T-helper 1 cell (primary cell): ENCODE measurements at places on chromosomes 7 and 10.

GRCh38 chr7:55588976-55589604, 16.8 kb upstream of the VOPP1 start:
- no peak for DNase-seq

DNA sequence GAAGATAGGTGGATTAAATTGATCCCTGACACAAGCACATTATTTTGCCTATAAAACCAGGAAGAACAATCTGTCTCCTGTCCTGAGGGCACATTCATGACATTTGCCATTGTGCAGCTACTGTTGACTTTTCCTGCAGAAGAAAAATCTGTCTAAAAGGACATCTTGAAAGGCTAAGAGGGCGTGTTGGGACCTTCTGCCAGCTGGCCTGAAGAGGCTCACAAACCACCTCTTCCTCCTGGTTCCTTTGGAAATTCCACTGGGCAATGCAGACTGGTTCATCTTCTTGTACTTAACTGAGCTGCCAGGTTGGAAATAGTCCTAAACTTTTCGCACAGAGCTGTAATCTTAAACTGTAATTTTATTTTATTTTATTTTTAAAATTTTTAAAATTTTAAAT, 35.7 kb upstream of the PIP start:
- no peak for DNase-seq

- DNase-seq = no peak
Measured at GRCh38 chr7:10644849-10645248, 328.8 kb upstream of the PHF14 start.

- no peak for DNase-seq
Measured at GRCh38 chr10:96995851-96996250, 163.8 kb downstream of the LCOR start.

DNA sequence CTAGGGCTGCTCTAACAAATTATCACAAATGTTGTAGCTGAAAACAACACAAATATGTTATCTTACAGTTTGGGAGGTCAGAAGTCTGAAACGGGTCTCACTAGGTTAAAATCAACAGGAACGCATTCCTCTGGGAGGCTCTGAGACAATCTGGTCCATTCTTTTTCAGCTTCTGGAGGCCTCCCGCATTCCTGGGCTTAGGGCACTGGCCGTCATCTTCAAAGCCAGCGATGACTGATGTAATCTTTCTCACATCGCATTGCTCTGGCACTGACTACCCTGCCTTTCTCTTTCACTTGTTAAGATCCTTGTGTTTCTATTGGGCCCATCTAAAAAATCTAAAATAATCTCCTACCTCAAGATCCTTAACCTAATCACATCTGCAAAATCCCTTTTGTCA, 1071.5 kb upstream of the C7orf33 start:
- DNase-seq = no peak

DNA sequence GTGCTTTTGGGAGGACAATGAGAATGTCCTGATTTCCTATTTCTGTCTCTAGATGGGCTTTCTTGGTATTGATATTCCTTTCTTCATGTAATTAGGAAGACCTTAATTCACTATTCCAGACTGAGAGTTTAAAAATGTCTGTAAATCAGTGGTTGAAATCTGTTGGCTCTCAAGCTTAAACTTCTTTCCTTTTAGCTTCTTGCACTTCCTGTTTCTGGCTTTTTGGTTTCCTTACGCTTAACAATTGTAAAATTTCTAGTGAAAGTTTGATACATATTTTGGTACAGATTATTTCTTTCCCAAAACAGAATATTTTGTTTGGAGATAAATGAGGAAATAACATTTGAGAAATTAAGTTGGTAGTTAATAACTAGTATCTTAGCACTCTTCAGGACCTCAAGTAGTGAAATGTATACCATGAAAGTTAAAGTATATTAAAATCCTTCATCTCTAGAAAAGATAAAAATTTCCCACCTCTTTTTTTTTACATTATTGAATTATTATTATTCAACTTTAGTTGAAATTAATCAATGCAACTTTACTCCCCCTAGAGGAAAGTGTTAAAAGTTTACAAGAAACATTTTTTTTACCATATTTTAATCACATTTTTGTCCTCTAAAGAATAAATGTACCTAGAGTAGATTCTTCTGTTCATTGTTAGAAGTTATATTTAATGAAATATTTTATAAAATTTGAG, 137.2 kb downstream of the PHTF2 start:
- no peak for DNase-seq

GRCh38 chr7:7210475-7211237, 28.3 kb downstream of the C1GALT1 start:
- DNase-seq = no peak

DNA sequence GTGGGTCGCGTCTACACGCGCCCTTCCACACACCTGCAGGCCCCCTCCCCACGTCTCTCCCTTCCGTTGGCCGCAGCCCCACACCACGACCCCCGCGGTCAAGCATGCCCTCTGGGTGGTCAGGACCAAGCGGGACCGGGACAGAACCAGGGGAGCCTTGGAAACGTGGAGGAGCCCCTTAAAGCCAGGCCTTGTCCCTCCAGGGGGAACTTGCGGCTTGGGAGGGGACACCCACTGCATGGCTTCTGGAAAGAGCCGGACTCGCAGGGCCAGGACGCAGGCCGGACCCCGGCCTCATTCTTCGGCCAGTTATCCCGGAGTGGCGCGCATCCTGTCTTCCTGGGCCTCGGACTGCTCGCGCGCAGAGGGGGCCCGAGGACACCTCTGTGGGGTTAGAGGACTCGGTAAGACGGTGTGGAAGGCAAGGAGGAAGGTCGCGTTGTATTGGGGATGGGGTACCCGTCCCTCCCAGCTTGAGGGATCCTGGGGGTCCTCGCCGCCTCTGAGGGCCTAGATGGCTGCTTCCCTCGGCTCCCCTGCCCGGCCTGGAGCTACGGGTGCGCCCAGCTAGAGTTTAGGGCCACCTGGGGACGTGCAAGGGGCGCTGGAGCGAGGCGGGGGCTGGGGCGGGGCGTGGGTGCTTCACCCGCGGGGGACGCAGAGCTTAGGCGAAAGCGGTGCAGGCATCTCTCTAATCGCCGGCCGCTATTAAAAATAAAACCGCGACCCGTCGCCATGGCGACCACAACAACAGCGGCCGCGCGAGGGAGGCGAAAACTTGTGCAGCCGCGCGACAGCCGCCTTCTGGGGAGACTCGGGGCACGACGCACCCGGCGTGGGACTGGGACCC, 1.8 kb upstream of the PDGFA start:
- no peak for DNase-seq

DNA sequence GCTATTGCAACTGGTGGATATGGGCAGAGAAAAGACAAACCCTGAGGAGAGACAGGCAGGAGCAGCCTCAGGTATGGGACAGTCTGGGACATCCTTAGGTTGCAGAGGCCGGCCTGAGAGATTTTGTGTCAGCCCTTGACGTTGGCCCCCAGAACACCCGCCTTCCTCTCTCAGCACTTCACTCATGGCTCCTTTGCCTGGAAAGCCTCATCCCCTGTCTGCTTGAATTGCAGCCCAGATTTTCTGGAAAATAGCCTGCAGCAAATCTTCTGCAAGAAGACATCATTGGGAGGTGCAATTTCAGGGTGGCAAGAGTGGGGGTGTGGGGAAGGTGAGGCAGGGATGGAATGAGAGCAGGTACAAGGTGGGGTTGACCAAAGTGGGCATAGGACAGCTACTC, 2.2 kb upstream of the FRMD4A start:
- DNase-seq = no peak

GRCh38 chr10:80266513-80266863, 23.0 kb downstream of the MAT1A start:
- no peak for DNase-seq

DNA sequence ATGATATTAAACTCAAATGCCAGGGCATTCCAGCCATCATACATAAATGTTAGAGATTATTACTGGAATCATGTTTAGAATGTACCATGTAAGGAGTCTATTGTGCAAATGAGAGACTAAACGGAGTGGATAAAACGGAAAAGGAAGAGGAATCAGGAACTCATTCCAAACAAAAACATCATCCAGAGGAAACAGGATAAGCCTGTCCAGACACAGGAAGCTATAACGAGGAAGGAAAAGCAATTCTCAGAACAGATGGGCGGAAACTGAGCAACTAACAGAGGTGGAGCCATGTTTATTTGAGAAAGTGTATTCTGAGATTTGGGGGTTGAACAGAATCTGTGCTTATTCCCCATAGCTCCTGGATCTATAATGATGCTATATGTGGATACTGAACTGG, 52.3 kb upstream of the TRIM24 start:
- no peak for DNase-seq

DNA sequence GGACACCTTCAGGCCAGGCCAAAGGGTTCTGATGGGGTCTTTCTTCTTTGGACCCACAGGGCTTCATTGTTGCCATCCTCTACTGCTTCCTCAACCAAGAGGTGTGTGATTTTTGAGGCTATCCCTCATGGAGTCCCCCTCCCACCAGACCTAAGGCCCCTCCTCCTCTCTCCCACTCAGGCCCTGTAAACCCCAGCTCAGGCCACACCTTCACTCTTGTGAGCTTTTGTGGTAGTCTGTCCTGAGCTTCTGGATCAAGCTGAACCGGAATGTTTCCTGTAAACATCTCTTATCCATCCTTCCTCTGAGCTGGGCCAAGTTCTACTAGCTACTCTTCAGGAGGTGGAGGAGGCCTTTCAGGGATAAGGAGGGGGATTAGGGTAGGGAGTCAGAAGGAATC, 13.5 kb downstream of the GHRHR start:
- no peak for DNase-seq

- DNase-seq = no peak
Measured at GRCh38 chr10:97000487-97001182, 168.5 kb downstream of the LCOR start.

DNA sequence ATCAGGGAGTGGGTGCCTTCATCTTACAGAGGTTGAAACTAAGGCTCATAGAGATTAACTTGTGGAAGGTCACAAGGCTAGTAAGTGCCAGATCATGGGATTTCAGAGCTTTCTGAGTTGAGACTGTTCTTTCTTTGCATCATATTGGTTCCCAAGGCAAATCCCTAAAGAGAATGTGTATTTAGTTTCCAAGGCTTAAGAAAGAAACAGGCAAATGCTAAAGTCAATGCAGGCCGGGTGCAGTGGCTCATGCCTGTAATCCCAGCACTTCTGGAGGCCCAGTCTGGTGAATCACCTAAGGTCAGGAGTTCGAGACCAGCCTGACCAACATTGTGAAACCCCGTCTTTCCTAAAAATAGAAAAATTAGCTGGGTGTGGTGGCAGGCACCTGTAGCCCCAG, 19.8 kb downstream of the CDK1 start:
- DNase-seq = no peak

DNA sequence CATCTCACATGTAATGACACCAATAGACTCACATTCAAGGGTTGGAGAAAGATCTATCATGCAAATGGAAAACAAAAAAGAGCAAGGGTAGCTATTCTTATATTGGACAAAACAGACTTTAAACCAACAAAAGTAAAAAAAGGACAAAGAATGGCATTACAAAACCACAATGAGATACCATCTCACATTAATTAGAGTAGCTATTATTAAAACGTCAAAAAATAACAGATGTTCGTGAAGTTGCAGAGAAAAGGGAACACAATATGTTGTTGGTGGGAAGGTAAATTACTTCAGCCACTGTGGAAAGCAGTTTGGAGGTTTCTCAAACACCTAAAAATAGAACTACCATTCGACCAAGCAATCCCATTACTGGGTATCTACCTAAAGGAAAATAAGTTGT, 197.0 kb downstream of the SNX13 start:
- DNase-seq = no peak

GRCh38 chr7:131016230-131016629, 282.2 kb upstream of the KLF14 start:
- no peak for DNase-seq

DNA sequence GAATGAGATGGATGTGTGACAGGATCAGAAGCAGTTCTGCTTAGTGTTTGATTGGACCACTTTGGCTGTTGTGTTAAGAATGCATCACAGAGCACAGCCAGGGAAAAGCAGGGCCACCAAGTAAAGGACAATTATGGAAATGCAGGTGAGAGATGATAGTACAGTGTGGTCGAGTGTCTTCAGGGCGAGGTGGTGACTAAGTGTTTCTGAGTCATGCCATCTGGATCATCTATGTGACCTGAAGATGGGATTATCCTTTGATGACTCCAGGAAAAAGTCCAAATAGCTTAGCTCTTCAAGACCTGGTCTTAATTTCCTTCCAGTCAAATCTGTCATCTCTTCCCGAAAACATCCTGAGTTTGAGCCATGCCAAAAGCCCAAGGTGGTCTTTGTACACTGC, 523.2 kb upstream of the IGFBP3 start:
- DNase-seq = no peak

DNA sequence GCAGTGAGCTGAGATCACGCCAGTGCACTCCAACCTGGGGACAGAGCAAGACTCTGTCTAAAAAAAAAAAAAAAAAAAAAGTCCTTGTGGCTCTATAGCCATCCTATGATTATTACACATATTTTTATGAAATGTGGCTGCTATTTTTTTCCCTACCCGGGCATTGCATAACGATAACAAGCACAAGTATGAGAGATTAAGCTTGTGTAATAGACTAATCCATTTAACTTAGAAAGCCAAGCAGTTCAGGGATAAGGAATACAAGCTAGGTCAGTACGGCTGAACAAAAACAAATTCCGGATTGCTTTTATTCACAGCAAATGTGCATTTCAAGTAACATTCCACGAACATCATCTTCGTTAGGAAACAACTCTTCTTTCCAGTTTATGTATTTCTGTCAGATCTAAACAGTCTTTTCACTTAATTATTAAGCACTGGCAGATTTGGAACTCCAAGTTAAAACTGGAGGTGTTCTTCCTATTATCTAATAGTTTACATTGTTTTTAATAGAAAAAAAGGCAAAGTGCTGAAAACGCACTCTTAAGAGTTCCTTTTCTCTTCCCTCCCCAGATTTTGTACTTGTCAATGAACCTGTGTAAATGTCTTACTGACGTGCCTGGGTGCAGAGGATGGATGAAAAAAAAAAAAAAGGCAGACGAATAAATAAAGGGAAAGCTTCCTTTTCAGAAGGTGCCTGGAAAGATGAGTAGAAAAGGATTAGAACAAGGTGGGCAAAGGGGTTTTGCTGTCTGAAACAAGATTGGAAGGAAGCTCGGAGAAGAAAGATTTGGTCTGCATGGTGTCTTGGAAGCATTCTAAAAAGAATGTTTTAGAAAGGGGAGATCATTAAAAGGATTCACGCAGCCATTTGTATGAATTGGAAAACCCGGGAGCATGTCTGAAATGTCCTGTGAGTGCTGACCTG, 81.1 kb downstream of the PRTFDC1 start:
- no peak for DNase-seq

DNA sequence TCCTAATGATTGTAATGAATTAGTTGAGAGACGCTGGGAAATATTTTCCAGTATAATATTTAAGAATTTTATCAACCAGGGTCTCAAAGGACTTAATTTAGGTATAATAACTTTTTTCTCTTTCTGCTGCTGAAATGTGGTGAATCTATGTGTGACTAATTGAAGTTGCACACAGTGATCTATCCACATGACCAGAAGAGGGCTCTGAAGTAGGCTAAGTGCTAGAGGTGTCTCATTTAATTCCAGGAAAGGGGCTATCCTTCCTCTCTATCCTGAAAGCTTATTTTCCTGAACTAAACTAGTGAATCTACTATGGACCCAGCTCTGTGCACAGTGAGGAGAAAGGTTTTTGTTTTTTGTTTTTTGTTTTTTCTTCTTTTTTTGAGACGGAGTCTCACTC, 294.4 kb upstream of the MYO3A start:
- no peak for DNase-seq
